ENCODE measurements at places on chromosomes 6 and 20.

DNA sequence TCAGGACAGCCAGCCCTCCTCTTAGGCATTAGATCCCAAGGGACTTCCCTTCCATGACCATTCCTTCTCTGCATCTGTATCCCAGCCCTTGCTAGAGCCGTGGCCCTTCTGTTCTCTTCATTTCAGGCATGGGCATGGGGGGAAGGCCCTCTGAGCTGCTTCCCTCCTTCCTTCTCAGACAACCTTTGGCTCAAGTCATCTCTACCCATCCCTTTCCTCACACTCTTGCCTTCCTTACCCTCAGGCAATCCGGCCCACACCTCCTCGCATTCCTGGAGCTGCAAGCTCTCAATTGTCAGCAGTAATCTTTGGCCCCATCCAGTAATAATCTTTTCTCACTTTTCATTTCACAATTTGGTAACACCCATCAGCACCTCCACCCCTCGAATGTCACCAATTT lies 426.9 kb upstream of the JARID2 start:
- no peak for DNase-seq

- DNase-seq, result no peak
Observed at GRCh38 chr6:23533944-23534343, 592.1 kb upstream of the NRSN1 start.

- DNase-seq, result no peak
Observed at GRCh38 chr6:37438930-37439329, 5.9 kb downstream of the CMTR1 start.

DNA sequence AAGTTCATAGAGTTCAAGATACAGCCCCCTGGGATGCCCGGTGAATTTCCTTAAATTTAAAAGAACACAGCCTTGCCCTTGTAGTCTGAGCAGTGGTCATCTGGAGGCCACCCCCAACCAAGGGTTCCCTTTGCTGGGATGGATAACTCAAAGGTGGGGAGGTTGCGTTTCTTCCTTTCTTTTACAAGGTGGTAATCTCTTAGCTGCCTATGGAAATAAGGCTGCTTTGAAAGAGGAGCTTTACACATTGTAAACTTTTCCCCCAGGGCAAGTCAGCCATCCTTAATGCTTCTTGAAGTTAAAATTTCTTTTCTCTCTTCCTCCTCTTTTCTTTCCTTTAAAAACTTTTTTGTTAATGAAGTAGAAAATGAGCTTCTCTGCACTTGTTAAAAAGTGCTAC lies 71.2 kb upstream of the PRDM1 start:
- no peak for DNase-seq

- DNase-seq, result no peak
Observed at GRCh38 chr6:84272298-84272697, 44.9 kb upstream of the CEP162 start.

- DNase-seq, result no peak
Observed at GRCh38 chr20:37392441-37393195, 46.7 kb downstream of the SRC start.

DNA sequence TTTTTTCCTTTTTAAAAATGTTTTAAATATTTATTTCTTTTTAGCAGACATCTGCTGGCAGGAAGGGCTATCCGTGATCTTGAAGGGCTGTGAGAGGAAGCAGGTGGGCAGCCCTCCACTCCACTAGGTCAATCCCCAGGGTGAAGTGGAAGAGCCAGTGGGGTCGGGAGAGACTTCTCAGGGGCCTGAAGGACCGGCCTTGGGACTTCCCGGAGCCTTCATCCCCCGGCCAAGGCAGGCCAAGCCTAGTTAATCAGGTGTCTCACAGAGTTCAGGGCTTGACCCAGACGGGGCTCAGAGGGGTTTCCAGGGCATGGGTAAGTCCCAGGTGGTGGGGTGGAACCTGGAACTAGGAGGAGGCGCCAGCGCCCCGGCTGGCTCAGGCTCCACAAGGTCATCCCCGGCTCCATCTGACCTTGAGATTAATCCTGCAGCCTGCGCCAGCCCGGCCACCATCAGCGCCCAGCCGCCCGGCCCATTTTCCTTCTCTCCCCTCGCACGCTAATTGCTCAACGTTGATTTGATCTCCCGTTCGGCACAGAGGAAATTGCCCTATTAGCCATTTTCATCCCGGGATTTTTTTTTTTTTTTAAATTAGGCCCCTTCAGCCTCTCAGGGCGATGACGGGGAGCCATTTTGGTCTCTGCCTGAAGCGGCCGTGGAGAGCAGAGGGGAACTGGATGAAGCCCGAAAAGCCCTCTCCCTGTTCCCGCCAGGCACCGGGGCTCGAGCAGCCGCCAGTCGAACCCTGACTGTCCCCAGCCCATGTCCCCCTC lies 44.4 kb downstream of the MDFI start:
- no peak for DNase-seq

DNA sequence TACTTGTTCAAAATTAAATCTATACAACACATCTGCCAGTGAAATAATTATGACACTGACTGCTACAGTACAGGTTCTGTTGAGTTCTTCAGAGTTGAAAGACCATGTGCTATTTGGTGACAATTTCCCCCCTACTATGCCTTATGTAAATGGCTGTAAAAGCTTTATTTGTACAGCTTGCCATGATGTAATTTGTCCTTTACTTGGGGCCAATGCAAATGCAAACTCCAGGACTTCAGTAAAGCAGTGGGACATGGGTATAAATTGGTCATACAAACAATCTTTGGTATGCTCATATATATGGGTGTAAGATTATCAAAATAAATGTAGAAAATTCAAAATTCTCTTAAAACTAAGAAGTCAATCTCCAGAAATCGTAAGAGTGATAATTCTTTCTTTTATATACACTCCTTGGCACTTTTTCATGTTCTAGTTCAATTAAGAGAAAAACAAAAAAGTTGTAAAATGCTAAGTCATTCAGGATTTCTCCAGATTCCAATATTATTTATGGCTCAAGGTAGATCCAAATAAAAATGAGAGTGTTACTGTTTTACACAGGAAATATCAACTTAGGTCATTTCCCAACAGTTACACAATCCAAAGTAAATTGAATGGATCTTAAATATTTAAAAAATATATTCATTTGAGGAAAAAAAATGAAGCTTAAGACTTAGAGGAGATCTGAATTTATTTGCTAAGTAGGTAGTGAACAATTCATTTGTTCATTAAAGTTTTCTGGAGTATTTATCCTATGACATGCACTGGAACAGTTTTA lies 1310.5 kb upstream of the CITED2 start:
- no peak for DNase-seq

GRCh38 chr6:47865206-47865605 lies 83.4 kb downstream of the OPN5 start:
- DNase-seq, result no peak
